Fibroblast of mammary gland (primary cell): ENCODE measurements at places on chromosomes 7 and 10.

DNA sequence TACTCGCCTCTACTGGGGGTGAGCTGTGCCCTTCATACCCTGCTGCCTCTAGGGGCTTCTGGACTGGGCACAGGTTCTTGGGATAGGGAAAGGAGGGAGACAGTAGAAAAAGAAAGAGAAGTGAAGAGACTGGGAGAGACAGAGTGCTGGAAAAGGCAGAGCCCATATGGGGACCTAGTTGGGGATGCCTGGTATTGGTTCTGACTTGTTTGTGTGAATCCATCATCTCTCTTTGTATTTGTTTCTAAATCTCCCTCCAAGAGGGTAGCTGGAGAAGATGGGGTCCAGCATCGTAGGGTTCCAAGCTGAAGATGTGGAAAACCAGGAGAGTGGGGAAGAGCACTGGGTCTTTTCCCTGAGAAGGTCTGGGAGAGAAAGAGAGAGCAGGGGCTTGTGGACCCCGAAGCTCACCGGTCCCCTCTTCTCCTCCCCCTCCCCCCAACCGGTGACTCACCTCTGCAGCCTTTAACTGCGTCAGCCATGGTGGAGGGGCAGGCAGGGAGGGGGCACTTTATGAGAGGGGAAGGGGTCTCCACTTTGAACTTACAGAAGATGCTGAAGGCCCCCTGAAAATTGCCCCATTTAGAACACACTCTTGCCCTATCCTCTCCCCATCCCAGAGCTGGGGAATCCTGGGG, 3.2 kb upstream of the VGF start:
- DNase-seq, result no peak

DNA sequence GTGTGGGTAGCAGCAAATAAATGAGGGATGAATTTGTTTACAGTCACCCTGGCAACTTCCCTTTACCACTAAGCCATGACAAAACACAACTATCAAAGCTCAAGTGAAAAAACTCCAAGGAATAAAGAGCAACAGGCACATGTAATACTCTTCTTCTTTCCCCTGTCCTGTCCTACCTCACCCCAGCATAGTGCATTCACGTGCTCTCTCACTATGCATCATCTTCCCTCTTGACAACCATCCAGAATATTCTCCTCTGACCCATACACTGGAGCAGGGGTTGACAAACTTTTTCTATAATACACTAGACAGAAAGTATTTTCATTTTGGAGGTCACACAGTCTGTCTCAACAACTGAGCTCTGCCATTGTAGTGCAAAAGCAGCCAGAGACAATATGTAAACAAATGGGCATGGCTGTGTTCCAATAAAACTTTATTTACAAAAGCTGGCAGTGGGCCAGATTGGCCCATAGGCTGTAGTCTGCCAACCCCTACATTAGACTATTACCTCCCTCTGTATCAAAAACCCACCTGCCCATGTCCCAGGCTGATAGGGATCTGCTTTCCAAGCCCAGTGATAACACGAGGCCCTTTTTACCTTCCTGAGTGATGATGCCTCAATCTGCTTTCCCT, 354.5 kb downstream of the FGFR2 start:
- DNase-seq, result no peak

DNA sequence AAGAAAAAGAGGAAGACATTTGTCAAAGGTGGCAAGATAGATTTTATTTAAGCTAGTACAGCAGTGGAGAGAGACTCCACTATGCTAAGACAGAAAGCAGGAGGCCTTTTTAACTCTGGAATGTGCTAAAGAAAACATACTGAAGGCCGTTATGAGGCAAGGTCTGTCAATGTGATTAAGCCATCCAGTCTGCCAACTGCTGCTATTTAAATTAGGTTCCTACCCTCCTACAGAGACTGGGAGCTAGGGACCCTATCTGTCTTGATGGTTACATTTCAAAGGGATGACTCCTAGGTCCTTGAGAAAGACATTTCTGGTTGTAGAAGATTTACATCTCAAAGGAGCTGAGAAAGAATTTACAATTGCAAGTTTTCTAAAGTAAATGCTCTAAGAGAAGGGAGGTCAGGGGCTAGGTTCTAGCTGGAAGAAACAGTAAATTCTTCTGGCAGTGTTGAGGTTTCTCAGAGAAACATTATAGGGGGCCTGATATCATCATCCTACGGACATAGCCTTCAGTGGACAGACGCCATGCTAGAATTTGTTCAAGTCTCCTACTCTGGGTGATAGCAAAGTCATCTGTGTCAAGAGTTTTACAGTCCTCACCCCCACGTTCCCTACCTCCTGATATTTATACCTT, 211.6 kb downstream of the PHF14 start:
- DNase-seq, result no peak

GRCh38 chr7:47482013-47482875, 99.7 kb downstream of the TNS3 start:
- peak; percentile 96 for DNase-seq

- peak; percentile 39 for DNase-seq
These were observed 296.1 kb downstream of the CDK14 start for GRCh38 chr7:90892213-90892612.
